ENCODE measurements at places on chromosomes 1 and 21.

GRCh38 chr1:182869241-182869666 is 30.1 kb downstream of the DHX9 start:
- no peak for DNase-seq

- DNase-seq: no peak
Observed at GRCh38 chr1:158819461-158820443, 11.4 kb upstream of the MNDA start.

DNA sequence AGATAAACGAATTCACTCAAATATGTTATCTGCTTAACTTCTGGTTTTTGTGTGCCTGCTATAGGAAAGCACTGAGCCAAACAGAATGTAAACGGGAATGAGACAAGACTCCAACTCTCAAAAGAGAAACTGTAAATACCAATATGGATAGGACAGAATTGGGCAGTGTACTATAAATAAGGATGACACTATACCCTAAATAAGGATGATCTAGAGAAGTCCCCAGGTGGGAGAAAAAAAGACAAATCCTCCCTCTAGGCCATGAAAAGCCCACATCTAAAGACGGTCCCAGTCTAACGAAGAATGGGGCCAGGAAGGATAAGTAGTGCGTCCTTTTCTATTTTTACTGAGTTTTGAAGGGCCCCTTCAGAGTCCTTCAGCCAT is 1.5 kb upstream of the GABPB2 start:
- DNase-seq: no peak

GRCh38 chr1:116544588-116545358 is 26.1 kb downstream of the CD58 start:
- no peak for DNase-seq

- DNase-seq: no peak
Observed at GRCh38 chr1:23979387-23979880, 693 bp downstream of the SRSF10 start.

GRCh38 chr21:25371841-25372425 is 235.3 kb downstream of the MRPL39 start:
- DNase-seq: no peak

- peak; percentile 94 for DNase-seq
Observed at GRCh38 chr1:64229307-64229706, 25.9 kb downstream of the UBE2U start.

- no peak for DNase-seq
Observed at GRCh38 chr1:145740269-145740668, 21.0 kb downstream of the CD160 start.

DNA sequence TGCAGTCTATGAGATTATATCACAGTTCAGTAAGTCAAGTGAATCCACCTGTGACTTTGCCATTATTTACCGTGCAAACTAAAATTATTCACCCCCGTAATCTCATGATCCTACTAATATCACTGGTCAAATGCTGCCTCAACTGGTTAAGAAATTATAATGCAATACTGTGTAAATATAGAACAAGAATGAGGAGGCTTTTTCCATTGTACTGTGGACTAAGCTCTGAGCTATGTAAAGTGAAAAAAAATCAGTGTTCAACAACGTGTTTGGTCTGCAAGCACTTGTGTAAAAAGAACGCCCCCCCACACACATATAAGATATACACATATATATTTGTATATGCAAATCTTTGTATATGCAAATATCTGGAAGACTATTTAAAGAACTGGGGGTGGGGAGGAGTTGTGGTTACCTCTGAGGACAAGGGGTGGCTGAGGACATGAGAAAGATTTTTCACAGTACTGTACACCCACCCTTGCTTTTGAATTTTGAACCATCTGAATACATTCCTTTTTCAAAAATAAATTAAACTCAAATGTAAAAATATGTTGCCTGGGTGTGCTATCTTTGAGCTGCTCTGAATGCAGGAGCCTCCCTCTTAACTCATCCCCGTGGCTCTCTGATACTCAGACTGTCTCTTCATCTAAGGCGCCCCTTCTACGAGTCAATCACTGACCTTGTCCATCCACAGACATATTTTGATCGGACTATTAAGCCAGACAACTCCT is 57.0 kb downstream of the PTP4A2 start:
- DNase-seq: no peak

All from NCI-H524 treated with DMSO at 0.1 percent for 48 hours (cell line).